GF-D8 (cell line): ENCODE measurements at places on chromosomes 13 and 19.

- no peak for DNase-seq
Observed at GRCh38 chr13:85420136-85420535, 379.1 kb downstream of the SLITRK6 start.

GRCh38 chr19:17448131-17448967 is at the start of gene TMEM221:
Gene TMEM221 (minus strand): TSS chr19:17448668. CDS start chr19:17448462, 206 bp downstream.
- no peak for DNase-seq

DNA sequence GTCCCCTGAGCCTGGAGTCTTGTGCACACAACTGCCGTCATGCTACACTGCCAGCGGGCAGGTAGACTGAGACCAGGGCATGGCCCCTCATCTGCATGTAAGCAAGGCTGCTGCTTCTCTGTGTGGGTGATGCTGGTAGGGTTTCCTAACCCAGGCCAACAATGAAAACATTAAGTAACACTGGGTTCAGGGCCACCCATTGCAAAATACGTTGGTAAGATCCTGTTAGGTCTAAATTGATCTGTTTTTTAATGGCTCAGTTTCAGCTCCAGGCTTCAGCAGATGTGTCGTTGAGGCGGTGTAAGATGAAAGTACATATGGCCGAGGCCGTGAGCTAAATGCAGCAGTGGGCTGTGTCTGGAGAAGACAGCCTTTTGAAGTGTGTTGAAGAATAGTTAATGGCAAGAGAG is 383.4 kb downstream of the IRS2 start:
- DNase-seq: peak; percentile 97

GRCh38 chr13:109954441-109954840 is 168.1 kb upstream of the IRS2 start:
- DNase-seq: no peak

- DNase-seq: no peak
Observed at GRCh38 chr13:37621811-37622361, 23.3 kb upstream of the POSTN start.

DNA sequence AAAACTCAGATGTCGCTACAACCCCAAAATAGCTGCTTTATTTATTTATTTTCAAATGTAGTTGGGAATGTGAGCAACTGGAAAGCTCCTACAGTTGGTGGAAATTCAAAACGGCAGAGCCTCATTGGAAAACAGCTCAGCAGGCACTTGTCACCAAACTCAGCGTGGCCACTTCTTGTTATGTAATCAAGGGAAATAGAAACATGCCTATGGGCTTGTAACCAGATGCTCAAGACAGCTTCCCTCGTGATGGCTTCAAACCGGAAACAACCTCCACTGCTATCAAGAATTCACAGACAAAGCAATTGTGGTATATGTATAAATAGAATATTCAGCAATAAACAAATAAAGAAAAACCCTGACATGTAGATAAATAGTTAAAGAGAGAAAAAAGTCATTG is 627.8 kb upstream of the SLC10A2 start:
- no peak for DNase-seq

GRCh38 chr19:42284066-42284501 is 15.0 kb downstream of the CIC start:
- no peak for DNase-seq

DNA sequence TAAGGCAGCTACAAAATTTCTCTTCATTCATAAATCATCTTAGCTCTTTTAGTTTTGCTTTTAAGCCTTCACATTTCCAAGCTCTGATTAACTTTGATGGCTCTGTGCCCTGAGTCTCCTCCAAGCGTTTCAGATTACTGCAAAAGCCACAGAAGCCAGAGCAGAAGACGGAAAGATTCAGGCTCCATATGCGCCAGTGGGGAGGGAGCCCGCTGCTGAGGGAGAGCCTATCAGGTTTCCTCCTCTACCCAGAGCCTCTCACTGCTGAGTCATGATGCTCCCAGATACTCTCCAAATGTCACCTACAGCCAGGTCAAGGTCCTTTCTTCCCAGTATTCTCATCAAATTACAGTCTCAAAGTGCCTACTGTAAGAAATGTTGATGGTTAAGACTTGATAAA is 193.6 kb downstream of the RAP2A start:
- DNase-seq: no peak

- no peak for DNase-seq
Observed at GRCh38 chr19:1796395-1797142, 15.5 kb downstream of the ATP8B3 start.

DNA sequence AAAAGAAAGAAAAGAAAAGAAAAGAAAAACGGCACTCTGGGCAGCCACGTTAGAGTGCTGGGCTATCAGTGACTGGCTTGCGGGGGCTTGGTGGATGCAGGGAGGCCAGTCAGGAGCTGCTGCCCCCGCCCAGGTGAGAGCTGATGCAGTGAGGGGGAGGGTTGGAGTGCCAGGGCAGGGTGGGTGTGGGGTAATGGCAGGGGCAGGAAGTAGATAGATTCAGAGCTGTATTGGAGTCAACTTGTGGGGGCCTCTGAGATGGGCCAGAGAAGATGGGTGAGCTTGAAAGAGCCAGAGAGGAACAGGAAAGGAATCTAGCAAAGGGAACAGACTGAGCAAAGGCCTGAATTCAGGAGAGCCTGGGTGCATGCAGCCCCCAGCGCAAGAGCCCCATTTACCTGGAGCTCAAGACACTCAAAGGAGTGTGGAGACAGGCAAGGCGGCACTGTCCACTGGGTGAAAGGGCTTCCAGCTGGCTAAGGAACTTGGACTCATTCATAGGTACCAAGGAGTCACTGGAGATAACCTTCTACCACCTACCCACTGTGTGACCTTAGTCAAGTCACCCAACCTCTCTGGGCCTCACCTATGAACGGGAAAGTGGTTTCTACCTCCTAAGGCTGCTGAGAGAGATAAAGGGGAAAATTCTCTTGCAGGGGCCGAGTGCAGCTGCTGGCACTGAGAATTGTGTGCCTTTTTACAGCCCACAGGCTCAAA is 20.2 kb downstream of the VSTM2B start:
- DNase-seq: no peak
